ENCODE measurements at places on chromosomes 7 and 10.

- no peak for DNase-seq
Observed at GRCh38 chr10:126135177-126135576, 238.8 kb downstream of the FANK1 start.

GRCh38 chr10:46524472-46525176 is 31.8 kb downstream of the GPRIN2 start:
- DNase-seq = no peak

GRCh38 chr10:97355571-97355975 is 21.0 kb upstream of the FRAT2 start:
- DNase-seq = no peak

GRCh38 chr10:22573820-22574569 is 140.4 kb downstream of the PIP4K2A start:
- DNase-seq = no peak

DNA sequence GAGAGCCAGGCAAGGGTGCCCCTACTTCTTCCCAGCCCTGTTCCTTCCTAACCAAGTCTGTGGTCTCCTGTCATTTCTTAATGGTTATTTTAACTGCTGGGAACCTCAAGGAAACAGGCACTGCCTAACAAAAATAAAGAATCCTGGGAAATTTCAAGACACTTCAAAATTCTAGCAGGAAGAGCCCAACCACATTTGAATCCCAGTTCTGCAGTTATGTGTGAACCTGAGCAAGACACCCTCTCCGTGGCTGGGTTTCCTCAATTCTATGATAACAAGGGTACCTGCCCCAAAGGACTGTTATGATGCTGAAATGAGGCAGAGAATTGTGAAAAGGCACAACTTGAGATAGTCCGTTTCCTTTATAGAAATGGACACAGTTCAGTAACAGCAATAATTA is 36.2 kb upstream of the DUSP5 start:
- DNase-seq = no peak

DNA sequence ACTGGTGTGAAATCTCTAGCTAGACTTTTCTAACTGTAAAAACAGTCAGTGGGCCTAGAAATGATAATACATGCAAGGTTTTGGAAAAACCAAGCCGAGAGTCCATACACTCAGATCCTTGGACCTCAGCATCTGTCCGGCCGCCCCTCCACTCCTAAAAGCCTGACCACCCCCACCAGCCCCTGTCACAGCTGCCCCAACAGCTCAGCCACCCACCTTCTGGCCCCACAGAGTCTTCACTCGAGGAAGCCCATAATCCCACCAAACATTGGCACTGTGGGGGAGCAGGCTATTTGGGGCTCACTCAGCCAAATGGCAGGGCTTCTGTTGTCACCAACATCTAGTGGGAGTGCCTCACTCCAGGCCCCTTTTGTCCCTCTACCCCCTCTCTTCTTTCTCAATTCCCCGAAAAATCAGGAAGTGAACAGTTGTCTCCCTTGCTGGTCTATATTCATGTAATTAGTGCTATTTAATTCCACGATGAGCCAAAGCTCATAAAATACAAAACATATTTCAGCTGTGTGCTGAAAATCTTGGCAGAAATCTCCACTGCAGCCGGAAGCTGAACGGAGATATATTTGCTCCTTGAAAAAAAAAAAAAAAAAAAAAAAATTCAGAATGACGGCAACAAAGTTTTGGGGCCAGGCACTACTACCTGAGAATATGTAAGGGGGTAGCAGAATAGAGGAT is 55.5 kb downstream of the PLXNA4 start:
- no peak for DNase-seq

GRCh38 chr10:112706577-112706976 is 243.5 kb upstream of the TCF7L2 start:
- no peak for DNase-seq

GRCh38 chr7:124908259-124908658 is 21.4 kb downstream of the POT1 start:
- no peak for DNase-seq

DNA sequence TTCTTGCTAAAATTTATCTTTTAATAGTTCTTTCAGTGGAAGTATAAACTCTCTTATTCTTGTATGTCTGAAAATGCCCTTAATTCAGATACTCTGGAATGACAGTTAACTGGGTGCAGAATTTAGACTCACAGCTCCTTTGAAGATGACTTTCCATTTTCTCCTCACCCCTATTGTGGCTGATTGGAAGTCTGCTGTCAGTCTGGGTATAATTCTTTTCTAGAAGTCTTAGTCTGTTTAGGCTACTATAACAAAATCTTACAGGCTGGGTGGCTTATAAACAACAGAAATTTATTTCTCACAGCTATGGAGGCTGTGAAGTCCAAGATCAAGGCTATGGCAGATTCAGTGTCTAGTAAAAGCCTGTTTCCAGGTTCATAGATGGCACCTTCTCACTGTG is 145.2 kb upstream of the GDF10 start:
- DNase-seq = no peak
